Nucleus accumbens (tissue), 56 donors: ENCODE measurements at places on chromosomes 4 and X.

DNA sequence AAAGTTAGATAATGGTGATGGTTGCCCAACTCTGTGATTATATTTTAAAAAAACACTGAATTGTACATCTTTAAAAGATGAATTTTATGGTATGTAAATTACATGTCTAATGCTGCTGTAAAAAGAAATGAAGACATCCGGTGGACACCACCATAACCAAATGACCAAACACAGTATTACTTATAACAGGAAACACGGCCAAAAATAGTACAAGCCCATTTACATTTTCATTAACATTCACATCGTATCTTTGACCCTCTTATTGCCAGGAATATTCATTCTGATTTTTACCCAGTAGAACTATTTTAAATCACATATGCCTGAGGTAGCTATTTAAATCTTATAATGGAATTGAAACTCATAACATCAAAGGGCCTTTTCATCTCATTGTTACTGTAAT, 143.2 kb downstream of the CFAP47 start:
- no peak for DNase-seq

DNA sequence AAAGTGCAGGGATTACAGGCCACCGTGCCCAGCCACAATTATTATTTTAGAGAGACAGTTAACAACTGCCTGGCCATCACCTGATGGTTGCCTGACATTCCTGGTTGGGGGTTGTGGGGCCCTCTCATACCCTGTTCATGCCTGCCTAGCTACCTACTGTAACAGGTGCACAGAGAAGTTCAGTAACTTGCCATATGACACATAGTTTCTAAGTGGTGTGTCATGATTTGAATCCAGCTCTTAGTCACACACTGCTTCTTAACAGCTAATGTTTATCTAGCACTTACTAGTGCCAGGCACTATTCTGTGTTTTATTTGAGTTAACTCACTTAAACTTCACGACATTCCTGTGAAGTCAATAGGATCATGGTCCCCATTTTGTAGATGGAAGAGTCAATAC, 122.7 kb upstream of the JADE1 start:
- no peak for DNase-seq

DNA sequence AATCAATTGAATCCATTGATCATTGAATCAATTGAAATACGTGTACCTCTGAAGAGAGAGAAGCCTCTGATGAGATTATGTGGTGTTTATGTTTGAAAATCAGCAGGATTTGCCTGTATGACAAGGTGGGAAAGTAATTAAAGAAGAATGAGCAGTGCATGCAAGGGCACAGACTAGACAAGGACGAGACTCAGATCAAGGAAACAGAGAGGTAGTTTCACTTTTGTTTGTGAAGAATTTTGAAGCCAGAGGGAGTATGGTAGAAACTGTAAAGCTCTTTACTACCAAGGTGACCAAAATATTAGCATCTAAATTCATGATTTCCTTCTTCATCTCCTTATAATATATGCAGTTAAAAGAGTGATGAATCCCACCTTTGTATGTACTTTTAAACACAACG, 1830.0 kb upstream of the IGFBP7 start:
- DNase-seq = no peak

- DNase-seq = no peak
These were observed 59.9 kb upstream of the FAM241A start for GRCh38 chr4:112085156-112086035.

- DNase-seq = no peak
These were observed 40.2 kb upstream of the SULT1B1 start for GRCh38 chr4:69800599-69800998.

DNA sequence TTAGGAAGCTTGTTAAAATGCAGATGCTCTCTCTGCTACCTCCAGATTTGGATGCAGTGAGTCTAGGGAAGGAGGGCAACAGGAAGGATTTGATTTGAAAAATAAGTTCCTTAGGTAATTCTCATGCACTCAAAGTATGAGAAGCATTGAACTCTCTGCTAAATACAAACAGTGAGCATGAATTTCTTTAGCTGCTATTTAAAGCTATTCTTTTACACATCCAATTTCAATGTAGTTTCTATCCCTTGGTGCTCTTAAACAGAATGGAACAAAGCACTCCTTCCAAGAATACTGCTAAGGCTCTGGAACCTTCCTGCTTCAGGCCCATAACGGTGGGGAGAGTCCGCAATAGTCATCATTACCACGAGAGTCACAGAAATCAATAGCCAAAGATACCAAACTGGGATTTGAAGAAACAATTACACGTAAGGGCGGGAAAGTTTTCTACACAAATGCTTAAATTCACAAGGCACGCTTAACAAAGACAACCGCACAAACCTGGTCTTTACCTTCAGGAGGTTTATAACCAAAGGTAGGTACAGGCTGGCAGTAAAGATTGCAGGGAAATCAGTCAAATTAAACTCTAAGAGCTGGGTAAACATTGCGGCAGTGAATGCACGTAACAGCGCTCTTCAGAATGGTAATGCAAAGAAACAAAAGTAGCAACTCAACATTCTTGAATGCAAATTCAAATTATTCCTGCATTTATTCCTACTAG, 123.2 kb upstream of the NAP1L5 start:
- DNase-seq = no peak

DNA sequence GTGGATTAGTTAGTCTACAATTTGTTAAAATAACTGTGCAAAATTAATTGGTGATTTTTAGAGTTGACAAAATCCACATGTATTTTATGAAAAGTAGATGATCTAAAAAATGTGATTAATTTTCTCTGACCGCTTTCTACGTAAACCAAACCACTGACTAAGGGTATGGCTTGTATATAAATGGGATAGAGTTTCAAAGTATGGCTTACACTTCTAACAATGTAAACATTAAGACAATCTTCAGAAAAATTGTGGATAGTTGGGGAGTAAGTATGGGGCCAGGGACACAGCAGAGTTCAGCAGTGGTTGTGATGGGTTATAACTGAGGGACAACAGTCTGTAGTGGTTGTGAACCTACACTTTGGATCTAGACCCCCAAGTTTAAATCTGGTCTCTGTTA, 39.8 kb downstream of the GABRA4 start:
- DNase-seq = no peak

- DNase-seq = no peak
These were observed 82.8 kb upstream of the SLC4A4 start for GRCh38 chr4:71255976-71256375.

DNA sequence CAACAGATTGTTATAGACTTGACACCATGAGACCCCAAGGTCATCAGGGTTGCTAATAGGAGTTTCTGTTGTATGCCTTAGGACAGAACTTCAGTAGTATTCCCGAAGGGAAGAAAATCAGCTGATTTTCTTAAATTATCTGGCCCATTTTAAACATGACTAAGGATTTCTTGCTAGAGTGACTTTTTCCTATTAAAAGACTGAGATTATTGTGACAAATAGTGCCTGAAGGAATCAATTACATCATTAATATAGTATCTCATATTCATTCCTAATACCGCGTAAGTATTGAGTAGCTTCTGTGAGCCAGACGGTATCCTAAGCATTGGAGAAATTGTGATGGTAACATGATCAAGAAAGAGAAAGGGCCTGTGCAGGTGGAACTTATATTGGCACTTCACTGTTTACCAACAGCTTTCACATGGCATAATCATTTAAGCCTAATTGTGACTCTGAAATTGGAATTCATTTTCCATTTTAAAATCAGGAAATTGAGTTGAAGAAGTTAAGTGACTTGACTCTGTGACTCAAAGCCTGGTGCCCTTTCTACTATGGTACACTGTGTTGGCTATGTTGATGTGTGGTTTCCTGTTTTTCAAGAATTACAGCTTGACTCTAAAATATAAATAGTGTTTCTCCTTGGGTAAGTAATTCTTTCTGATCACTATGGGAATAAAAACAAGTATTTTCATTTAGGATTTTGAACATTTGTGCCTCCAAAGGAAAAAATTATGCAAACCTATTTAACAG, 4.1 kb downstream of the AFF1 start:
- no peak for DNase-seq

- no peak for DNase-seq
These were observed 566 bp downstream of the ATP11C start for GRCh38 chrX:139932073-139932900.
